AG04450 (cell line): ENCODE measurements at places on chromosomes 7 and 10. TPM values are rescaled to one million over a fixed set of nuclear protein-coding genes. Genes with fewer than 3 reads are reported as not detected.

GRCh38 chr7:142753366-142753765 lies 4.1 kb downstream of the PRSS1 start:
- DNase-seq = no peak

GRCh38 chr7:44559485-44559884 lies 14.2 kb downstream of the DDX56 start:
- DNase-seq = no peak

DNA sequence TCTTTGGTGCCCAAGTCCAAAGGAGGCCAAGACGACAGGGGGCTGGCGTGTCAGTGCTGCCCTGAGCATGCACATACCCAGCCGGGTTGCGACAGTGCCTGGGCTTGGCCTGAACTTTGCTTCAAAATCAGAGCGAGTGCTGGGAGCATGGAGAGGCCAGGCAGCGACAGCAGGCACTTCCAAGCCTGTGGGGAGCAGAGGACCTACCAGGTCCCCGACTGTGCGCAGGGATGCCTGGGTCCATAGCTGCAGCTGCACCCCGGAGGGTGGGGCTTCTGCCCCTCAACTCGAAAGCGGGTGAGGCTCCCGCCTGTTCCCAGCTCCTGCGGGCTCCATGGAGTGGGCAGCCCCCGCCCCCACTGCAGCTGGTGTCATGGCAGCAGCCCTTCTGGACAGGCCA lies 79.1 kb downstream of the HDAC9 start:
- no peak for DNase-seq

- peak; percentile 82 for DNase-seq
Measured at GRCh38 chr7:73715648-73716317, 3.7 kb downstream of the STX1A start.

DNA sequence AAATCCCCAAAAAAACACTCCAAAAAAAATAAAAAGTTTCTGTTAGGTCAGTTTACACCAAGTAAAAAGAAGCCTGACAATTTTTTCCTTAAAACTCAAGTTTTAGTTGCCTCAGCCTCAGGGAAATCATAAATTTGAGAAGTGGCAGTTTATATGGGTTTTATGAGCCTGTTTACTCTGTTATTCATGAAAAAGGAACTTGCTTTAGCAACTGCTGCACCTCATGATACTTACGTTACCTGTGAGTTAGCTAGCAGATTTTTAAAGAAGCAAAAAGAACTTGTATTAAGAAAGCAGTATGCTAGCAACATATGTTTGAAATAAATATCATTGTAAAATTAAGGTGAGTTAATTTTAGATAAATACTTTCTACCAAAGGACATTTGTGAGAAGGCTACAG lies 1264.5 kb upstream of the PHF14 start:
- DNase-seq = no peak

GRCh38 chr10:28947171-28947570 lies 269.9 kb downstream of the BAMBI start:
- DNase-seq = no peak

DNA sequence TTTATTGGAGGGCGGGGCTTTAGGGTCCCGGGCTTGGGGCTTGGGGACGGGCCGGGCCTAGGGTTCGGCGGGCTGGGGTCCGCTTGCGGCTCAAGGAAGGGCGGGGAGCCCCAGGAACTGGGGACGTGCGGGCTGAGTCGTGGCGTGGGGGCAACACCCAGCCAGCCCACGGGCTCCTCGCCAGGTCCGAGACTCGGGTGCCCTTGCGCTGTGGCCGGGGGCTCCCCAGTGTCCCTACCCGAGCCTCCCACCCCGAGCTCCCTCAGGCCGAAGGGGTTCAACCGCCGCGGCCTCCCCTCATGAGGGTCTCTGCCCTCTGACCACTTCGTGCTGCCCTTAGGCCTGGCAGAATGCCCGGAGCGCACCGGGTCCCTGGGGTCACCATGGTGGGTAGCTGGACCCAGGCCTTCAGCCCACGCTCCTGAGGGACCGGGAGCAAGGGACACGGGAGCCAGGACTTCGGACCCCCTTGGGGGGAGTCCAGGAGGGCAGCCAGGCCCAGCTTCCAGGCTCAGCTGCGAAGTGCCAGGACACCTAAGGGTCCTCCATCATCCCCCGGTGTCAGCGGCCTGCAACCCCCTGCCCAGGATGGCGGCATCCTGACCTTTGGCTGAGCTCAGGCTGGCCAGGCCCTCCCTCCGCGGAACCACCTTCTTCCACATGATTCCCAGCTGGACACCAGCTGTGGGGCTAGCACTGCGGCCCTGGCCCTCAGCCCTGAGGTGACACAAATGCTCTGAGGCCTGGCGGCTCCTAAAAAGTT lies 524 bp upstream of the FUOM start:
- DNase-seq = no peak

- DNase-seq = no peak
Measured at GRCh38 chr10:34047389-34047788, 712.9 kb upstream of the NRP1 start.

DNA sequence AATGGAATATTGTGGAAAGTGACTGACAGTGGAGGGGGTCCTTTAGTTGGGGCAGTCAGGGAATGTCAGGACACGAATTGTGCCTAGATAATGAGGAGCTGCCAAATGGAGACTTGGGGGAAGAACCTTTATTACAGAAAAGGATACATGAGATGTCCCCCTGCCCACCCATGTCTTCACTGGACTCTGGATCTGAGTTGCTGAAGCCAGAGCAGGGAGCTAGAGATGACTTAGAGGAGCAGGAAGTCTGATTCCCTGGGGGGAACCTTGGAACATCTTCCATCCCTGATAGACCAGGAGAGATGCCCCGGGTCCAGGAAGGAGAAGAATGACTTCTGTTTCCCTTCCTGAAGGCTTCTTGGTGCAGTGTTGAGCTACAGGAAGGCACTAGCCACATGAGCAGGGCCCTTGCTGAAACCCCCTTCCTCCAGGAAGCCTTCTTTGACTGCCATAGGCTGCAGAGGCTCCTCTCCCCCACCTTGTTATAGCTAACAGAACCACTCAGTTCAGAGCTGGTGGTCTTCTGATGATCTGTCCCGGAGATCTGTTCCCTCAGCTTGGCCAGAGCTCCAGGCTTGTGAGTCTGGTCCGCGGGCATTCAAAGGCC lies 747 bp upstream of the NEURL1 start:
- no peak for DNase-seq

DNA sequence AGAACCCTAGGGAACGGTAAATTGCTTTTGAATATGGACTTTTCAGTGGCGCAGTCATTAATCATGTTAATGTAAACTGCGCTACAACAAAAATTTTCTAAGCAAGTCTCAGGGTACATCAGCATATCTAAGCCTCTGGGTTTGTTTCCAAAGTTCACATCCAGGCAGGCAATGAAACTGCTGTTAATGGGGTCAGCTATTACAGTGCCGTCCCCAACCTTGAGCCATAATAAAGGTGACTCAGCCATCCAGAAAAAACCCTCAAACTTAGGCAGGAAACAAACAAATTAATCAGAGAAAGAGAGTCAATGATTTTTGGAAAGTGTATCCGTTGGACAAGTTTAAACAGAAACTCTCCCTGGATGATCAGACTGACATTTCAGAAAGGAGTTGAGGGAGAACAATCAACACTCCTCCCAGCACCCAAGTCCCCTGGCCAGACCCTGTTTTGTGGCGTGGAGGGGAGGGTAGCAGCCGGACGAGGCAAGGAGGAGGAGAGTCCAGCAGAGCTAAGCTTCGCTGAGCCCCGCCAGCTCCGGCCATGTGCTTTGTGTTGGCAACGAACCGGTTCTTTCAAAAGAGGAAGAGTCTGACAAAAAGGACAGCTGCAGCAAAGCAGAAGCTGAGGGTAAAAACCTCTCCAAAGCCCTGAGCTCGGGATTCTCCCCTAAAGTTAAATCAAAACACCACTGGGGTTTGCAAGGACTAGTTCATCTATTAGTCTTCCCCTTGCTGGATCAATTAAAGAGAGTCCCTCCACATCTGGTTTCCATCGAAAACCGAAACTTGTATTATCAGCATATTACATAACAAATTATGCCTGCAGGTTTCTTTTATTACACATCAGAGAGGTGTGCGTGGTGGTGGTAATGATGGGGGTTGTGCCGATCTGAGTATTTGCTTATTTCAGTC lies 3.6 kb downstream of the FAM53B start:
- DNase-seq = no peak

DNA sequence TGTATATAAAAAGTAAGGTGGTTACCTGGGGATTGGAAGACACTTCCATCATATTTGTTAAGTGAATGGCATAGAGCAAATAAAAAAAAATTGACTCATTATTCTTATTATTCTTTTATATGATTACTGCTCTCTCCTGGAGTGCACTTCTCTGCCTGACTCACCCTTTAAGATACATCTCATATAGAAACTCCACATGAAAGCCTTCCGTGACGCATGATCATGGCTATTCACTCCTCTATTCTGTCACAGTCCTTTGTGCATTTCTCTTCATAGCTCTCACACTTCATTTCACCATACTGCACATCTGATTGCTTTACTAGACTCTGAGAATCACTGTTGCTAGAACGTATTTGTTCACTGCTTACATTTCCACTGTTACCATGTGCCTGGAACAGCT lies 597.3 kb downstream of the CNTNAP2 start:
- no peak for DNase-seq

DNA sequence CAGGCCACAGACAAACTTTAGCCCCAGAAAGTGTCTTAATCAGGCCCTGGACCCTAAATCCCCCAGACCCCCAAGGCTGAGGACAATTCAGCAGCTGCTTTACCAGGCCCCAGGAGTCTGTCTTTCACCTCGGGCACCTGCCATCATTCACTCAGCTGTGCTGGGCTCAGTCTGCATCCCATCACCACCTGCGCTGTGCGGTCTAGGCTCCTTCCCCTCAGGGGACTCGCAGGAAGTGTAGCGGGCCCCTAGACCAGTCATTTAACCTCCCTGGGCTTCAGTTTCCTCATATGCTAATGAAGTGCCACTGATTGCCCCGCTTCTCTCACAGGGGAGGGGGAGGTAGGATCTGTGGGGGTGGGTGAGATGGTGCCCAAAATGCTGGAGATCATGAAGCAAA lies 76.4 kb upstream of the ZMIZ1 start:
- no peak for DNase-seq

The CTNNA3 gene
- 0.21 and 0.26 TPM in 2 replicates for polyA plus RNA-seq

The UPF2 gene
- polyA plus RNA-seq = 12.3 and 18.4 TPM in 2 replicates

The FAM25A gene
- polyA plus RNA-seq = not detected in 2 replicates

The LEP gene
- not detected in 2 replicates for polyA plus RNA-seq

The MYOZ1 gene
- polyA plus RNA-seq = not detected in 2 replicates

The VAX1 gene
- not detected in 2 replicates for polyA plus RNA-seq

The GPR141 gene
- not detected in 2 replicates for polyA plus RNA-seq

The THSD7A gene
- polyA plus RNA-seq = 0.06 TPM in 2 replicates

The MMRN2 gene
- polyA plus RNA-seq = 0.55 and 0.69 TPM in 2 replicates
